Activated T-cell treated with anti-CD3 and anti-CD28 coated beads, Interleukin-2, amount 50 U/mL, for 48 hours (primary cell): ENCODE measurements at places on chromosomes 3 and 15.
A peak's percentile ranks its signal among the peaks of the same experiment; 100 is the strongest.

- no peak for DNase-seq
Measured at GRCh38 chr15:48400086-48400485, 68.9 kb downstream of the DUT start.

DNA sequence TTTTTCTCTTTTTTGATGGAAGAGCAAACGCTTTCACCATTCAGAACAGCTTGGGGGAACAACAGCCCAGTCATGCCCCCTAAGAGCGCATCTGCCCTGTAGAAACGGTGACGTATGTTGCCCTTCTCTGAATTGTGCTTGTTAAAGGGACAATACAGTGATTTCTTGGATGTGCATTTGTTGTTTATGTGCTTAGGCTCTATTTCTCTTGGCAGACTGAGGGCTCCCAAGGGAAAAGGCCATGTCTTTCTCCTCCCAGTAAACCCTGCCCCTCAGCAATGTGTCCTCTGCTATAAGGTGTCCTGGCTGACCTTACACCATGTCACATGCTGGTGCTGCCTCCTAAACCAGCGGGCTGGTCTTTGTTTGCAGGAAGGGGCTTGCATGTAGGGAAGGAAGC, 346.1 kb downstream of the EPHB1 start:
- DNase-seq = no peak

- no peak for DNase-seq
Measured at GRCh38 chr3:38549486-38549885, 53.3 kb downstream of the EXOG start.

- peak; percentile 71 for DNase-seq
Measured at GRCh38 chr15:82849556-82850512, 40.4 kb downstream of the WHAMM start.

DNA sequence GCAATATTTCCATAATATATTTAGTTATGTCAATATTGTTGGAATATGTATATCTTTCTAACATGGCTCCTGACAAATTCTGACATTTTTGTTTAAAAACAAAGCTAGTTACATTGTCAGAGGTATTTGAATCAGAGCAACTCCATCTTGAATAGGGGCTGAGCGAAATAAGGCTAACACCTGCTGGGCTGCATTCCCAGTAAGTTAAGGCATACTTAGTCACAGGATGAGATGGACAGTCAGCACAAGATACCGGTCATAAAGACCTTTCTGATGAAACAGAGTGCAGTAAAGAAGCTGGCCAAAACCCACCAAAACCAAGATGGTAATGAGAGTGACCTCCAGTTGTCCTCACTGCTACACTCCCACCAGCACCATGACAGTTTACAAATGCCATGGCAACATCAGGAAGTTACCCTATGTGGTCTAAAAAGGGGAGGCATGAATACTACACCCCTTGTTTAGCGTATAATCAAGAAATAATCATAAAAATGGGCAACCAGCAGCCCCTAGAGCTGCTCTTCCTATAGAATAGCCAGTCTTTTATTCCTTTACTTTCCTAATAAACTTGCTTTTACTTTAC, 30.4 kb downstream of the RPL22L1 start:
- DNase-seq = no peak

DNA sequence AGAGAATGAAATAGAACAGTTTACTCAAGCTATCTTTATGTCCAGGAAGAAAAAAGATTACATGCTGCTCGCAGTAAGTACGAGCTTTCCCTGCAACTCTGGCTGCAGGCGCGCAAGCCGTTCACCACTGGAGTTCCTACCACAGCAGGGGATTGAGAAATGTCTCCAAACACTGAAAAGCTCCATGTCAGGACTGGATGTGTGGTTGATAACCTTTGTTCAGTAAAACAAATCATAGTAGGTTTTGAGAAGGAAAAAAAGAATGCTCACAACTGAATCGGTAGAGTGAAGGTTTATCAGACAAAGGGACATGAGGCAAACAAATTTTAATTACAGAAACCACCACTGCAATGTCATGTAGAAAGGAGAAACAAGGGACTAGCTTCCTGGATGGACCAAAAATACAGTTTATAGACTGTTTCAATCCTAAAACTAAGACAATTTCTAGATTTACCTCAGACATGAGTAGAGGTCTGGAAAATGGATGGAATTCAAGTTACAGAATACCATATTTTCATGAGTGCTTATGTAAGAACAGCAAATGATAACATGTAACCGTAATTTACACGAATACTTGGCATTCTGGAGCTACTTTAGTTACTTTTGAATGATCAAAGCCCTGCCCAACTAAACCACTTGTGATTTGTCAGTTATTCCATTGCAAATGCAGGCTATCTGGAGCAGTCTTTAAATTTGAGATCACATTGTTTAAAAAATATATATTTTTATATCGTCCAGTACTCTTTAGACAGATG, 471.1 kb downstream of the SHQ1 start:
- DNase-seq = no peak

DNA sequence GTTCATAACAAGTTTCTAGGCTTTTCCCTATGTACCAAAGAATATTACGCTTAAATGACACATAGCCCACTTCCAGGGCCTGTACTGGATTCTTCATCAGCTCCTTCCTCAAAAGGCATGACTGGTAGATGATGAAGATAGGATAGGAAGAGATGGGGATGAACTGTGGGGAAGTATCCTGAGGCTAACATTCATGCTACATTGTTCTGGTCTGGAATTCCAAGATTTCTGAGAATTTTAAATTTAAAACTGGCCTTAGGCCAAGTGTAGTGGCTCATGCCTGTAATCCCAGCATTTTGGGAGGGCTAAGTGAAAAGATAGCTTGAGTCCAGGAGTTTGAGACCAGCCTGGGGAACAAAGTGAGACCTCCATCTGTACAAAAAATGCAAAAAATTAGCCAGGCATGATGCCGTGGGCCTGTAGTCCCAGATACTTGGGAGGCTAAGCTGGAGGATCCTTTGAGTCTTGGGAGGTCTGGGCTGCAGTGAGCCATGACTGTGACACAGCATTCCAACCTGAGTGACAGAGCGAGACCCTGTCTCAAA, 160.1 kb upstream of the PLAAT1 start:
- DNase-seq = no peak

- DNase-seq = peak; percentile 72
Measured at GRCh38 chr3:72665701-72666446, 182.4 kb downstream of the SHQ1 start.

DNA sequence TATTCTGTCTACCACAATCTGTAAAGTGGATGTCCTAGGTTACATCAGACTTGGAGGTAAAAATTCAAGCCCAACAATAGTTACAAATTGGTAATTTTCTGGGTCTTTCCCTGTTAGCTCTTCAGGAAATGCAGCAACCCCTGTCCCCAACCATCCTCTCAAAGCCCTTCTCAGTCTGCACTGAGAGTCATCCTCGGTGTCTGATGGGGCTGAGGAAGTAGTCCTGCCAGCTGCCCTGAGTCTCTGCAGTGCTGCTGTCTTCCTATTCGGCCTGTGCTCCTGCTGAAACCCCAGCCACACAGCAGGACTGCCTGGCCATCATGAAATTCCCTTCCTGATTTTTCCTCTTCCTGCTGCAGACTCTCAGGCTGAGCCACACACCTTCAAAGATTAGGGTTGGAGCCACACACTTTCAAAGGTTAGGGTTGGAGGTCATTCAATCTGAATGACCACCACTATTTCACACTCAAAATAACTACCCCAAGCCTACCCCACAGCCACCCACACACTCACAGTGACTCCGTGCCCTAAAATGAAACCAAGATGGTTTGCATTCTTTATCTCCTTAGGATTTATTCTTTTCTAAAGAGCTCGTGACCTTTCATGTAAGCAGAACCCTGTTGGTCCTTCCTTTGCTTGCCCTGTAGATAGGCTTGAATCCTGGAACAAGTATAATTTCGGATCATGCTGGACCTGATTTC, 17.6 kb downstream of the TRIM42 start:
- DNase-seq = no peak

DNA sequence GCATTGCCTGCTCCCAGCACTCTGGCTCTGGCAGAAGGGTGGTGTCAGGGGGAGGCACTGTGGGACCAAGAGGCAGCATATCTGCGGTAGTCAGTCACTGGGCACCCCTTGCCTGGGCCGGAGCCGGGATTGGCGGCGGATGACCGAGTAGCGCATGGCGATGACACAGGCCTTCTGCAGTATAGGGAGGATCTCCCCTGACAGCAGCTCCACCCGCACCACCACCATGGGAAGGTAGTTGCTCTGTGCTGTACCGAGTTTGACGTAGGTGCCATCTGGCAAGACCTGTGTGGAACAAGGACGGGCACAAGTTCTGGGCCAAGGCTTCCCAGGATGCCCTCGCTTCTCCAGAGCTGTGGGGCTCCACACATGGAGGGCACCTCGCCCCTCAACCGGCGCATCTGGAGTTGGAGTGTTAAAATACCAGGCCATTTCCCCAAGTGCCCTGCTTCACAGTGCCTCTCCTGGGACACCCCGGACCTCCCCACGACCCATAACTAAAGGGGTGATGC, 6.6 kb downstream of the ACOX2 start:
- DNase-seq = no peak

DNA sequence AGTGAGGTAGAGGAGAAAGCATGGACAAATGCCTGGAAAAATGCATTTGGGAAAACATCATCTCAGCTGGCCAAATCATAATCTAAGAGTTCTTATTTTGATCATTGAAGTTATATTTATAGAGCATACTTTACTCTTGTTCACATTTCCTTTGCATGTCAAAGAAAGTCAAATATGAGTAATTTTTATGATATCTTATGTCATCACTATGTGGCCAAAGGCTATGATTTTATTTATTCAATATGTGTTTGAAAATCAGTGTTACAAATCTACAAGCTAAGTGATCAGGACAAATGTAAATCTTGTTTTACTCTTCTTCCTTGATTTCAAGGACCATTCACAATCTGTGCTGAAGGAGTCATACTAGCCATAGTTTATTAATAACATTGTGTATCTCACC, 237.2 kb upstream of the DPH6 start:
- DNase-seq = no peak

DNA sequence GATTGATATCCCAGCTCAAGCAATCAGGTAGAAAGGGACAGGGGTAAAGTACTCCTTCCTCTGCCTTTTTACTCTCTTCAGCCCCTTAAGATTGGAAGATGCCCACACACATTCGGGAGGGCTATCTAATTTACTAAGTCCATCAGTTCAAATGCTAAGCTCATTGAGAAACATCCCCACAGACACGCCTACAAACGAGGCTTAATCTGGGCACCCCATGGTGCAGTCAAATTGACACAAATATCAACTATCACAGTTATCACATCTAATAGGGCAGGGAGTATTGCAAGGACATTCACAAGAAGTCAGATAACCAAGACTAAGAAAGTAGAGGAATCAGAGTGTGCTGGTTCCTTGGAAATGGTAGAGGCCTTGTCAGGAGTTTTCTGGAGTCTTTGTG, 437.8 kb upstream of the AZI2 start:
- DNase-seq = no peak

- no peak for DNase-seq
Measured at GRCh38 chr3:43852066-43852465, 161.3 kb downstream of the ABHD5 start.

DNA sequence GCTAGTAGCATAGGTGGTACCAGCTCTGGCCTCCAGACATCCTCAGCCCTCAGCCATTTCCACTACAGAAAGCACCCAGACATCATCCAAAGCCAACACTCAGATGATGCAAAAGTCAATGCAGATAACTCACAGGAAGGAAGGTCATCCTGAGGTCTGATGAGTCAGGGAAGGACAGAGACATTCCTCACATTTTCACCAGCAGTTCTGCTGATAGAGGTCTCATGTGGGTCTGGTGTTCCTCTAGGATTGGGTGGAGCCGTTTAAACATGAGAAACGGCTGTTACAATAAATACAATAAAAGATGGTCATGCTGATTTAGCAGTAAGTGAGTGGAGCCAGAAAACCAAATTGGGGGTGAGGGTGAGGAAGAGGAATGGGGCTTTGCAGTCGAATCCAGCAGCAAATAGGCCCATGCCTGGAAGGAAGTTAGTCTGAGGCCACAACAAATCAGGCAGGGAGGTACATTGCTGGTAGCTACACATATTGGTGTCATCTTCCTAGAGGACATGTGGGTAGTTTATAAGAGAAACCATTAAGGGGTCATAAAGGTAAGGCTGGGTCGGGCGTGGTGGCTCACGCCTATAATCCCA, 33.3 kb upstream of the FLNB start:
- DNase-seq = no peak

DNA sequence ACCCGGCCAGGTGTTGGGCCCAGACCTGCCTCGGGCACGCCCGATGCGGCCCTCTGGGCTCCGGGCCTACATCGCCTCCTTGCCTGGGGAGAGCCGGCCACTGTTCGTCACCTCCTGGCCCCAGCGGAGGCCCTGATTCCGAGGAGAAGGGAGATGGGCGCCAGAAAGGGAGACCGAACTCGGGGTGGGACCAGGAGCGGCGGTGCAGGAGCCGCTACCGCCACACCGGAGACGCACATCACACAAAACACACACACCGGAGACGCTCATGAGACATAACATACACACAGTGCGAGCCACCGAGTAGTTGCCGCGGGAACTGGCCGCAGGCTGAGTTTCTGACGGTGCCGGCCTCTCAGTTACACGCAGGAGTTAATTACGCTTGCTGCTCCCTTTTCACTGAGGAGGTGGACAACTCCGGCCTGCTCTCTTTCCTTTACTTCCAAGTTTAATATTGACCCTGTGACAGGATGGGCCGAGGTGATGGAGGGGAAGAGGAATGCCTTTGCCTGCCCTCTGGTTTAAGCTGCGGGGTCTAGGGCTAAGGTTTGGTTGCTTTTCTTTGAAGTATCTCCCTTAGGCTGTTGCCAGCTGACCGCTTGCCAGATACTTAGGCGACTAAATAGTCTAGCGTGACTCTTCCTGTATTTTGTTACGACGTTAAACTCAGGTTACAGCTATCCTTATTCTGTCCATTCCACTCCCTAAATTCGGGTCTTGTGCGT, 570 bp downstream of the PCNP start:
- no peak for DNase-seq

DNA sequence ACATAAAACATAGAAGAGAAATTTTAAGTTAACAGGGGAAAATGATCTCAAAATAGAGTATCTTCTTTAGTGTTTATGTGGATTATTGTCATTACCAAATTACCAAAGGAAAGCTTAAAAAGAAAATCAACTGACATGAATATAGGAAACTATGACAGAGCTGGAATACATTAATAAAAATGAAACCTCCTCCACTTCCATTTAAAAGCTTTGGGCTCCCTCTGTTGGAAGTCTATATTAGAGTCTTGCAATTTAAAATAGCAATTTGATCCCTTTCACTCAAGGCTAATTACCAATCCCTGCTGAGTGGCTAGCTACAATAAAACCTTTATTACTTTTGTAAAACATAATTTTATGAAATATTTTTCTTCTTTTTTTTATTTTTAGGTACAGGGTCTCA, 61.4 kb upstream of the IMPG2 start:
- DNase-seq = no peak

- no peak for DNase-seq
Measured at GRCh38 chr3:53226142-53226840, 29.5 kb downstream of the TKT start.
